ENCODE measurements at places on chromosomes 13 and 19.

GRCh38 chr13:113367020-113367560, 3.2 kb upstream of the GRTP1 start:
- no peak for DNase-seq

- no peak for DNase-seq
Measured at GRCh38 chr19:48728911-48729664, 9.6 kb upstream of the MAMSTR start.

GRCh38 chr19:17406046-17406886, 836 bp upstream of the BST2 start:
- DNase-seq: no peak

DNA sequence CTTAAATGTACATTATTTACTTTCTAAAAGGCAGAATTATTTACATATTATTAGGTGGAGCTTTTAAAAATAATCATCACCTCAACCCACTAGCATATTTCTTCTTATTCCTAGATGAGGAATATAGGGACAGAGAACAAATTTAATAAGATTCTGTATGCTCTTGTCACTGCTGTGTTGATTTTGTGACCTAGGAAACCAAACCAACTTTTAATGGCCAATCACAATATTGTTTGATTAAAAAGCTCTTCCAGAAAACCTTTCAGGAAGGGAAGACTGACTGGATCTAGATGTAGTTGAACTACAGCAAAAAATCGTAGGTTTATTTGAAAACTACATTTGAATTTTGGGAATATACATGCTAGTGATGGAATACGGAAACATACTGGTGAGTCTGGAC, 91.8 kb upstream of the RAP2A start:
- no peak for DNase-seq

DNA sequence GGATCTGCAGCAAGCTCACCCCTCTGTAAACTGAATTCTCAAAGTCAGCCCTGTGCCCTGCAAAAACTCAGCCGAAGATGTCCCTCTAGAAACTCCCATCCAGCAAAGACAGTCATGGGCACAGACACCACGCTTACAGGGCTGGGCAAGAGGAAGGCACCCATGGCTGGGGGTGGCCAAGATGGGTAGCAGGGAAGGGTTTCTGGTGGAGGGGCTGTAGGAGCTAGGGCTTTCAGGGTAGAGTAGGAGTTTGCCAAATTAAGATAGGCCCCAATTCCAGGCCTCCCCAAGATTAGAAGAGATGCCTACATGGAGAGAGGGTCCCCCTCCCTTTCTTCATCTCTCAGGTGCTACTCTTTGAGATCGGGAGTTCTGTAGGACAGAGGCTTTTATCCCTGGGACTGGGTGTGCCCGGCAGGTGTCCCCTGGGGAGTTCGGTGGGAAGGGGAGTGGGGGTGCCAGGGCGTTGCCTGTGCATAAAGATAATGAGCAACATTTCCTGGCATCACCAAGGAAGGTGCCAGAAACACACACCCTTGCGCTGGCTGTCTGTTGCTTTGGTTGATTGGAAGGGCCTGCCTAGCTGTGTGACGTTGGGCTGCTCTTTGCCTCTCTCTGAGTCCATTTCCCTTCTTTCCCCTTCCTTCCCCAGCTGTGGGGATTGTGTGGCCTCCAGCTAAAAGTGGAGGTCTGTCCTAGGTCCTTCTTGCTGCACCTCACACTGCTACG, 9.4 kb downstream of the NRTN start:
- DNase-seq: no peak

- peak; percentile 79 for DNase-seq
Measured at GRCh38 chr13:25827831-25828465, 223.9 kb downstream of the SHISA2 start.

DNA sequence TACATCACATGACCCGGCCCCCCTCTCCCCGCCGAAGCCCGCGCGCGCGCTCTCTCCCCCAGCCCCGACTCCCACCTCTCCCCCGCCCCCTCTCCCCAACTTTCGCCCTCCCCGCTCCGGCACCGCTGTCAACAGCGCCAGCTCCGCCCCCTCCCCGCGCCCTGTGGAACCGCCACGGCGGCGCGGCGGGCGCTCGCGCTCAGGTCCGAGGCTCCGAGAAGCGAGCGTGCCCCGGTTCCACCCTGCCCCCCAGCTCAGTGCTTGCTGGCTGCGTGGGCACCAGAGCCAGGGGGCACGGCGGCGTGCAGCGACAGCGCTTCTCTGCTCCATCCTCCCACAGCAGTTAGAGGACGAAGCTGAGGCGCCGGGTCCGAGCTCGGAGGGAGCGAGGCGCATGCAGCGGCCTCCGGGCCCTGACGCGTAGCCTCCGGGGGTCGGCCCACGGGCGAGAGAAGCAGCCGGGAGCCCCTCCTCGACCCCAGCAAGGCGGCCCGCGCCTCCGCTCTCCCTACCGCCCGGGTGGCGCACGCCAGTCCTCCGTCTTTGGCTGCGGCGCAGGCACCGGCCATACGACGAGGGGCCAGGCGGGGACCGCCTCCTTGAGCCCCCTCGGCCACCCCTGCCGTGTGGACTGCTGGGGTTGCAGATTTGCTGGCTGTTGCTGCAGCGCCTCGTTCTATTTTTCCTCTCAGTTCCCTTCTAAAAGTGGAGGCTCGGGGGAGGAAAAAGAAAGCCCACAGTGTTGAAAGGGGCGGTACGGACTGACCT, 109.5 kb downstream of the KCNRG start:
- DNase-seq: peak; percentile 66

- DNase-seq: no peak
Measured at GRCh38 chr13:46173656-46174055, 8.3 kb downstream of the LCP1 start.

DNA sequence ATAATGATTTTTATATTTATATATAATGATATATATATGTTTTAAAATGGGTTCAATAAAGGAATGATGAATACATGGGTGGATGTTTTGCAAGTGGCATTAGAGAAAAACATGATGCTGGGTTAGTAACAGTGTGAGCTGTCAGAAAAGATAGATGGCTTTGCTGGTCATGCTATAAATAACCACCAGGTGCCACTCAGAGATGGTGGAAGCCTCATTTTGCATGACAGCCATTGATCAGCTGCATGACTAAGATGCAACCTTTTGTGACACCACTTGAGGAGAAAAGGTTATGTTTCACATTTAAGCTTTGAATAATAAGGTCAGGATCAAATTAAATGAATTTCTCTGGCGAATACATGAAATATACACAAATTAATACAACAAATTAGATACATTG, 737.7 kb downstream of the PCDH9 start:
- no peak for DNase-seq

- no peak for DNase-seq
Measured at GRCh38 chr19:45547965-45548609, 36.5 kb downstream of the OPA3 start.

- DNase-seq: no peak
Measured at GRCh38 chr19:29881386-29881785, 60.7 kb upstream of the URI1 start.

DNA sequence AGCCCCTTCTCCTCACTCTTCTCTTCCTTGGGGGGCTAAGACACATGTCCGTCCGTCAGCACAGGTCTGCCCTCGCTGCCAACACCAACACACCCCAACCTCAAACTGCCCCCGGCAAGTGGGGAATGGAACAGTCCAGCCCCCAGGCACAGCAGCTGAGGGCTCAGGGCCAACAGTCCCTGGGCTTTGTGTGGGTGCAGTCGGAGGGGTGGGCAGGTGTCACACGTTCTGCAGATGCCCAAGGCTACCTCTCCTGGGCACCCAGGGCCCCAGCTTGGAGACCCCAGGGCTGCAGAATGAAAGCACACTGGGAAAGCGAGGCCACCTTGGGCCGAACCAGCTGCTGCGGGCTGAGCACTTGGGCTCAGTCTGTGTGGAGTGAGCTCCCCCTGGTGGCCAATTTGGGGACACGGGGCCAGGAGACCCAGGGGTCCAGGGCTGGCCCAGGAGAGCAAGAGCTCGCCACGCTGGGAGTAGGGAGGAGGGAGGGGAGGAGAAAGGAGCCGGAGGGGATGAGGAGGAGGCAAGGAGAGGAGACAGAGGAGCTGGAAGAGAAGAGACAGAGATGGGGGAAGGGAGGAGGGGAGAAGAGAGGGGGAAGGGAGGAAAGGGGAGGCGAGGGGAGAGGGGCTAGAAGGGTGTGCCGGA, 14.0 kb upstream of the ATP8B3 start:
- DNase-seq: peak; percentile 80

Measured in renal pelvis (tissue), 12 donors.